A549 treated with Hydrocortisone at 1 μM for 4 hours (cell line): ENCODE measurements at places on chromosomes 1 and 21. TPM values are rescaled to one million over a fixed set of nuclear protein-coding genes. Genes with fewer than 3 reads are reported as not detected.

The KCNN3 gene
- total RNA-seq: 0.01 to 0.03 TPM (median 0.02 TPM) in 4 of 5 replicates, not detected in the other

The GCSAML gene
- not detected in 5 replicates for total RNA-seq

The TNFSF18 gene
- not detected in 5 replicates for total RNA-seq

The PTPN7 gene
- not detected in 5 replicates for total RNA-seq

The DFFA gene
- total RNA-seq: 22.0 to 24.8 TPM (median 24.4 TPM) in 5 replicates

The RUNX3 gene
- 4.2 to 5.5 TPM (median 5.4 TPM) in 5 replicates for total RNA-seq

The UFC1 gene
- total RNA-seq: 85.4 to 123 TPM (median 86.5 TPM) in 5 replicates

The KCNC4 gene
- total RNA-seq: 3.0 to 3.9 TPM (median 3.8 TPM) in 5 replicates

The APCS gene
- not detected in 5 replicates for total RNA-seq

The CFAP45 gene
- total RNA-seq: 0.41 to 0.83 TPM (median 0.59 TPM) in 5 replicates

The PCP4 gene
- not detected in 5 replicates for total RNA-seq

The HSPB7 gene
- total RNA-seq: 0.05 to 0.14 TPM (median 0.07 TPM) in 4 of 5 replicates, not detected in the other

The SLC41A1 gene
- 17.6 to 28.6 TPM (median 19.3 TPM) in 5 replicates for total RNA-seq

The AGBL4 gene
- total RNA-seq: not detected in 5 replicates

The MMEL1 gene
- 0.16 to 0.20 TPM in 2 of 5 replicates, not detected in the others for total RNA-seq

The SWT1 gene
- 0.89 to 2.2 TPM (median 1.4 TPM) in 5 replicates for total RNA-seq

The GBP6 gene
- total RNA-seq: not detected in 5 replicates

The NOS1AP gene
- total RNA-seq: 0.18 to 0.33 TPM (median 0.21 TPM) in 5 replicates

The UTS2 gene
- not detected in 5 replicates for total RNA-seq
